ENCODE measurements at places on chromosomes 4 and X.
A peak's percentile ranks its signal among the peaks of the same experiment; 100 is the strongest.

DNA sequence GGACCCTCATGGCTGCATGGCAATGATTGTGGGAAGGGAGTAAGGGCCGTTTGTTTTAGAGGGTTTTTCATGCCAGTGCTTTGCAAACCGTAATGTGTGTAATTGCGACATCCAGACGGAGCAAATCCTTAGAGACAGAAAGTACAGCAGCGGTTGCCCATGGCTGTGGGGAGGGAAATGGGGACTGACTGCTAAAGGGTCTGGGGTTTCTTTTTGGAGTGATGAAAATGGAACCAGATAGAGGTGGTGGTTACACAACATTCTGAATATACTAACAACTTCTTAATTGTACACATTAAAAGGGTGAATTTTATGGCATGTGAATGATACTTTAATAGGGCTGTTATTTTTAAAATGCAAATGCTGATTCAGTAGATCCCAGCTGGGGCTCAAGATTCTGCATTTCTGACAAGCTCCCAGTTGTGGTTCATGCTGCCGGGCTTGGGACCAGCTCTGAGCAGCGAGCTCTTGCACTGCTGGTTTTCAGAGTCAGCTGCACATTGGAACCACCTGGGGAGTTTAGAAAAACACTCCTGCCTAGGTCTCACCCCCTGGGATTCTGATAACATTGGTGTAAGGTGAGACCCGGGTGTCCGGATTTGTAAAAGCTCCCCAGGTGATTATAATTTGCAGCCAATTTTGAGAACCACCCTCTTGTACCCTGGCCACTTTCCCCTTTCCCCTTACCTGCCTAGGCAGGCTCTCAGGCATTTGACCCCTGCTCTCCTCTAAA, 47.7 kb downstream of the PRPS1 start:
- no peak for DNase-seq

GRCh38 chrX:44310227-44310626, 33.2 kb downstream of the EFHC2 start:
- DNase-seq: no peak

DNA sequence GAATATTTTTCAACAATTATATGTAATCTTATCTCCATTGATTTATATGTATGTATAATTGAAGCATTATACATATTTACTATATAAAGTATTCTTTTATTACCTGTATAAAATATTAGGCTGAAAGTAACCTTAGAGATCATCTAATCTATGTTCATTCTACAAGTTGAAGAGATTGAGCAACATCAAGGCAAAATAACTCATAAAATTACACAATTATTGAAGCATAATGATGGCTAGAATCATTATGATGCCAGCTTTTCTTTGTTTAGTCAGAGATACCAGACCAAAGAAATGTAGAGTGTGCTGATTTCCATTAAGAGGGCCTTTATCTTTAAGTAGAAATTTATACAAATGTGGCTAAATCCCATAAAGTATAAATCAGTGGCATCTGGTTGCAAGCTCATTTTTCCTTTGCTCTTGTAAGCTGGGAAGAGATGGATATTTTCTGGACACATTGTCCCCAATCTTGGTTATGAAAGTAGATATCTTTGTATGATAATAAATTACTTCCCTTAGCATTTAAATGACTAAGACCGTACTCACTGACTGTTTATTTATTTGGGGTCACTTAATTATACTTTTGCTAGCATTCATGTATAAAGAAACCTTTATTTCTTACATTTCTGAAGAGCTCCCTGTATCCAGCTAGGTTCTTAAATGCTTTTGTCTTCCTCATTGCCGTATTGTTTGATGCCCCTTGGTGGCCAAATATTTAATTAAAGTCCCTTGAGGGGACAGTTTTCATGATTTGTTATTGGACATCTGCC, 339.8 kb downstream of the PCDH7 start:
- no peak for DNase-seq

DNA sequence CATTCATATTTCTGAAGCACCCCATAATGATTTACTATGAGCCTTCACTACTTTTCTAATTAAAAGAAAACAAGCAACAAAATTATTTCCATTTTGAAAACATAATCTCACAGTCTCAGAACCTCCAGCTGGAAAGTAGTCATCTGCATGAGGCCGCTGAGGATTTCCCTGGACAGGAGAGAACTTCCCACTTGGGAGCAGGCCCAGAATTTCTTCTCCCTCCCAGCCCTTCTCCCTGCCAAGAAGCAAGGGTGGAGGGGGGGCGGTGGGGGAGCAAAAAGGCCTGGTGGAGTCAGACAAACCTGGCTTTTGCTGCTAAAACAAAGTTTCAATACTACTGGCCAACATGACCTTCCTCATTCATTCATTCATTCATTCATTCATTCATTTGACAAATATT, 167.3 kb downstream of the PJA1 start:
- no peak for DNase-seq

GRCh38 chr4:25377572-25378436, 741 bp downstream of the ANAPC4 start:
- no peak for DNase-seq

- DNase-seq: no peak
Observed at GRCh38 chr4:118356111-118356510, 3.3 kb upstream of the PRSS12 start.

GRCh38 chr4:88219099-88219498, 60.7 kb upstream of the ABCG2 start:
- DNase-seq: no peak

- DNase-seq: no peak
Observed at GRCh38 chr4:140253556-140254027, 99.6 kb upstream of the MAML3 start.

GRCh38 chrX:30652527-30653414, 452 bp upstream of the GK start:
- peak; percentile 93 for DNase-seq

- no peak for DNase-seq
Observed at GRCh38 chr4:184675018-184675417, 25.5 kb downstream of the PRIMPOL start.

DNA sequence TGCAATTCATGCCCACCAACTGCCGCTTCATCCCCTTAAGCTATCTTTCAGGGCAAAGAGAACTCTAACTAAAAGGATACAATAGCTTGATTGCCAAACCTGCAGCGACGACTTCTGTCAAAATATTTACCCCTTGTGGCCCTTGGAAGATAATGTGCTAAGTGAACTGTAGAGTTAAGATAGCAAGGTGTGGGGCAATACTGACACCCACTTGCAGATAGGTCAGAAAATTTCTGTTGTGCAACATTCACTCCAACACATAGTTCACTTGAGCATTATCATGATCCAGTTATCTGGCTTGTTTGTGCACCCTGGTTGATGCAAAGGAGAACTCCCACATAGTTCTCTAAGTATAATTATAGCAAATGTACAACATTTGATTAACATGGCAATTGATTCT, 55.6 kb downstream of the RHOXF2B start:
- no peak for DNase-seq
